Activated CD4-positive, alpha-beta T cell treated with anti-CD3 and anti-CD28 coated beads, Interleukin-2, amount 10 ng/mL, durations not matched to agents 24 days and 14 days (primary cell): ENCODE measurements at places on chromosomes 5 and 9. TPM values are rescaled to one million over a fixed set of nuclear protein-coding genes. Genes with fewer than 3 reads are reported as not detected.

- peak; percentile 53 for DNase-seq
Measured at GRCh38 chr9:36665921-36666431, 93.3 kb downstream of the MELK start.

DNA sequence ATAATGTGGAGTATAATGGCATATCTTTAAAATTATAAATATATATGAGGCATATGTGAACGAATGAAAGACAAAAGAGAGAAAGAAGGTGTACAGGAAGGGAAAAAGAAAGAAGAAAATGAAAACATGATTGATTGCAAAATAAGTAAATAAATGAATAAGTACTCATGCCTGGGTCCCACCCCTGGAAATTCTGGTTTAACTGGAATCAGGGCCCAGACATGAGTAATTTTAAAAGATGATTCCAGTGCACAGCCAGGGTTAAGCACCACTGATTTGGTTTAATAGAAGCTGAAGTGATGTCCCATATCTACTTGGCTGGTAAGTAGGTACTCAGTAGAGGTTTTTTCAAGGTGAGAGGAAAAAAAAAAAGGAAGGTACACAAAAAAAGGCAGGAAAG, 34.0 kb upstream of the HOMER1 start:
- no peak for DNase-seq

GRCh38 chr5:110335361-110336066, 391.0 kb downstream of the TMEM232 start:
- no peak for DNase-seq

FCN1 gene
- total RNA-seq: not detected in 2 replicates

DNA sequence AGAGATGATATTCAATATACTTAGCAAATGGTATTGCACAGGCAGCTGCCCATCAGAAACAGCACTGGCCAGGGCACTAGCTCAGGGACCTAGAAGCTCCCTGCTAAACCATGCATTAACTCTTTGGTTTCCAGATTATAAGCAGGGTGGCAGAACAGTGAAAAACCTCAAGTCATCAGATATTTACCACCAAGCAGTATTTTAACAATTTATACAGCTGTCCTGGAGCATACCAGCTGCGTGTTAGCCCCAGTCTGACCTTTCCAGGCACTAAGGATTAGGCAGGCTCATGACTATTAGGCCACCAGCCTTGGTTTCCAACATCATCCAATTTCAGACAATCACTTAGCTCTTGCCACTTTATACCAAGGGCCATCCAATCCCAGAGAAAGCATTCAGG, 326.5 kb downstream of the CAAP1 start:
- no peak for DNase-seq

LRRC70 gene
- total RNA-seq: 0.73 and 2.0 TPM in 2 replicates

- DNase-seq: no peak
Measured at GRCh38 chr5:61771062-61771461, 439.0 kb downstream of the ZSWIM6 start.

DNA sequence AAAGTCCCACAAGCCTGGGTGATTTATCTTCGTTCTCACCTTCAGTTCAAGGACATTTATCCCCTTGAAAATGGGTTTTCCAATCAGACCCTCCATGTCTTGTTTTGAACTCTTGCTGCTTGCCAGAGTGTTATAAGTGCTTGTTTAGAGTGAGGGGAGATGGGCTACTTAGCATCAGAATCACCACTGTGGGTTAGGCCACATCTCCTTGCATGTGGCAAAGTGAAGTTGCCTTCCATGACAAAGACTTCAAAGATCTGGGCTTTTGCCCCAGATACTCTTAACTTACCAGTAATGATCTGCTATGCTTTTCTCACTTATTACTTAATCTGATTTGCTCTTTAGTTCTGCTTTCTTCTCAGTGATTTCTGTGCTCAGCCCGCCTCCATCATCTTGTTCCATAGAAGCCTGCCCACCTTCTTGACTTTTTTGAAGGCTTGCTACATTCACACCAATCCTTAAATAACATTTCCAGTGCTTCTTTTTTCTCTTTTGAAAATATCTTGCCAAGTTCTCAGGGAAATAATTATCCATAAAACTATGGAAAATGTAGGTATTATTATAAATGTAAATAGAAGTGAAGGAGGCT, 39.0 kb downstream of the GPR21 start:
- DNase-seq: no peak

DNA sequence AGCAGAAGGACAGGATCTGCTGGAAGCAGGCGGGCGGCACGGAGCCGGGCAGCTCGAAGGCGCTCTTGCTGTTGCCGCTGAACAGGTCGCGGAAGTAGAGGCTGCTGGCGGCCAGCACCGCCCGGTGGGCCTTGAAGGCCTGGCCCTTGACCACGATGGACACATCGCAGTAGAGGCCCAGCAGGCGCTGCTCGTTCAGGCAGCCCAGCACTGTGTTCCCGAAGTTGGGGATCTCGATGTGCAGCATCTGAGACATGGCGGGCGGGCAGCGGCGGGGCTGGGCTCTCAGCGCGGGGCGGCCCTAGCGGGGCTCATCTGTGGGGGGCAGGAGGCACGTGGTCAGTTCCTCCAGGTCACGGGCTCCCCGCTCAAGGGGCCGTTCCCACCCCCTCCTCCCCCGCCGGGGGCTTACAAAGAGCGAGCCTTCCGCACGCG, 44.8 kb downstream of the NACC2 start:
- no peak for DNase-seq

GRCh38 chr5:87400305-87400899, 12.3 kb downstream of the CCNH start:
- no peak for DNase-seq

MEGF10 gene
- total RNA-seq: not detected in 2 replicates

NUTM2G gene
- not detected in 2 replicates for total RNA-seq

ARL14EPL gene
- total RNA-seq: not detected in 2 replicates

GRCh38 chr9:88905506-88905905, 85.8 kb upstream of the S1PR3 start:
- DNase-seq: no peak

- no peak for DNase-seq
Measured at GRCh38 chr5:14447958-14448911, 133.4 kb upstream of the OTULINL start.

- no peak for DNase-seq
Measured at GRCh38 chr9:137956039-137956438, 78.5 kb downstream of the CACNA1B start.

DNA sequence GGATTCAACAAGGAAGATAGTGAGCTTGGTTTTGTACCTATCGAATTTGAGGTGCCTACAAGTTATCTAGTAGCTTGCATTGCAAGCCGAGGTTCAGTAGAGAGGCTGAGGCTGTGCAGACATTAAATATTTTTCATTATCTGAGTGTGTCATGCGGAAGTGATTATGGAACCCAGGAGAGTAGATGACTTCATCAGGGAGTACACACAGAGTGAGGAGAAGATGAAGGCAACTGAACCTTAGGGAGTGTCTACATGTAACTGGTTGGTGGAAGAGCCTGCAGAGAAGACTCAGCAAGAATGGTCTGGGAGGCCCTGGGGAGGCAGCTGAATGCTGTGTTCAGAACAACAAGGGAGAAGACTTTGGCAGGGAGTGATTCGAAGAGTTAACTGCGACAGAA, 393.9 kb downstream of the ARHGEF28 start:
- no peak for DNase-seq
